Right atrium auricular region (tissue), 2 donors: ENCODE measurements at places on chromosomes 4 and X. TPM values are rescaled to one million over a fixed set of nuclear protein-coding genes. Genes with fewer than 3 reads are reported as not detected.

GRCh38 chrX:1589356-1590130 is 1.9 kb upstream of the AKAP17A start:
- no peak overlapping the region for H3K4me3 ChIP-seq
- peak; percentile 13 for DNase-seq
- no peaks in the 10 kb centered on the region for H3K4me1 ChIP-seq
- no peak overlapping the region for H3K27ac ChIP-seq

- H3K27me3 ChIP-seq, result no peaks in the 10 kb centered on the region
- H3K27ac ChIP-seq, result no peak overlapping the region
- no peak for DNase-seq
- H3K36me3 ChIP-seq, result no peaks in the 10 kb centered on the region
- no peak overlapping the region for H3K4me3 ChIP-seq
These were observed 28.1 kb downstream of the SLC16A2 start for GRCh38 chrX:74449322-74449936.

- no peaks in the 10 kb centered on the region for H3K4me1 ChIP-seq
- H3K27ac ChIP-seq, result peak overlapping the region; percentile 34
- H3K36me3 ChIP-seq, result no peaks in the 10 kb centered on the region
These were observed 68.3 kb upstream of the PGM2 start for GRCh38 chr4:37758226-37758625.

DNA sequence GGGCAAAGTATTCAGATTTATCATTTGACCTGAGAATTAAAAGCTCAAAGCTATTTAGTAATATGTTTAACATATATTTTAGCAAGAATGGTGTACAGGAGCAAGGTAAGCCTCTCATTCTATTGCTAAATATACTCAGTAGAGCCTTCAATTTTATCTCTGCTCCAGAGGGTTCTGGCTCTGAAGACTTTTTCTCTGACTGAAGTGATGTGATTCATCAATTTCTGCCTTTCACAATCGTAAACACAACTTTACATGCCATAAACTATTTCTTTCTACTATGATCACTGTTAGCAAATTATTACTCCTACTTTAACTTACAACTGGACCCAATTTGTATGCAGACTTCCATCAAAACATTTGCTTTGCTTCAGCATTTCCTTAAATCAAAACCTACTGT is 315.0 kb upstream of the NDST4 start:
- no peak for DNase-seq
- H3K27ac ChIP-seq, result no peak overlapping the region
- no peaks in the 10 kb centered on the region for H3K4me1 ChIP-seq
- no peaks in the 10 kb centered on the region for H3K27me3 ChIP-seq
- H3K36me3 ChIP-seq, result no peaks in the 10 kb centered on the region
- H3K4me3 ChIP-seq, result no peak overlapping the region

DNA sequence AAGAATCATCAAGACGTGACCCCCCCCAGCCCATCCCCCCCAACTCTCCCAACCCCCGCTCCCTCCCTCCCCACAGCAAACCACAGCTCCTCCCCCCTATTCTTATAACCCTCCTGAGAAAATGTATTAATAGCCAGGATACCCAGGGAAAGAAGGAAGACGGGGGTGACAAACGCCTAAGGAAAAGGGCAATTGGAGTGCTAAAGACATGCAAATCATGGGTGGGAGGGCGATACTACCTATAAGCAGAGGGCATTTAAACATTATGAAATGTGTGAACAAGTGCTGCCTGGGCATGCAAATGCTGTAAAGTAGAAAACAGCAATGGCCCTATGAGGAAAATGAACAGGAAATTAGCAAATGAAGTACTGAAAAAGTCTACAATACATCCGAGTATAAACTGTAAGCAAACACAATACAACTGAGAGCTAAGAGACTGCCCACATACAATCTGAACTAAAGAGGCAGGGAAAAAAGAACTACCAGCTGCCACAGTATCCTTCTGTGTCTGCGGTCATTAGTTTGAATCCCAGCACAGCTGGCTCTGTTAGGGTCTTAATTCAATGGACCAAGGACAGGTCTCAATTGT is 2.4 kb downstream of the CXXC4 start:
- no peaks in the 10 kb centered on the region for H3K27me3 ChIP-seq
- H3K4me1 ChIP-seq, result no peaks in the 10 kb centered on the region
- no peaks in the 10 kb centered on the region for H3K36me3 ChIP-seq
- peak overlapping the region; percentile 68 for H3K4me3 ChIP-seq
- no peak for DNase-seq

DNA sequence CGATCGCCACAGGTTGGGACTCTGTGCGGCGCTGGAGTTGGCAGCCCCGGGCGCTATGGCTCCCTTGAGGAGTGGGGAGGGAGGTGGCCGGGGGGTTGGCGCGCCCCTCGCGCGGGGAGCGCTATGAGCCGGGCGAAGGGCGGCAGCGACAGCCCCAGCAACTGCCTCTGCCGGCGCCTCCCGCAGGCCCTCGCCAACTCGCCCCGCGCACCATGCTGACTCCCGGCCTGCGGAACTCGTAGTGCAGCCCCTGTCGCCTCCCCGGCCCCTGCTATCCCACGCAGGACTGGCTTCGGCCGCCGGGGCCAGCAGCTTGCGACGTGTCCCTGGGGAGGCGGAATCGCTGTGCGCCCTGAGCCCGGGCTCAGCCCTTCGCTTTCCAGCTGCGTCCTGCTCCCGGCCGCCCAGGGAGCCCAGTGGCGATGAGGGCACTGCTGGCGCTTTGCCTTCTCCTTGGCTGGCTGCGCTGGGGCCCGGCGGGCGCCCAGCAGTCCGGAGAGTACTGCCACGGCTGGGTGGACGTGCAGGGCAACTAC is 415 bp downstream of the SHISA3 start:
- no peak for DNase-seq
- no peaks in the 10 kb centered on the region for H3K4me1 ChIP-seq
- H3K27me3 ChIP-seq, result peaks cover 6% of the 10 kb centered on the region

- H3K4me3 ChIP-seq, result no peak overlapping the region
- H3K36me3 ChIP-seq, result no peaks in the 10 kb centered on the region
- no peaks in the 10 kb centered on the region for H3K4me1 ChIP-seq
- no peak for DNase-seq
These were observed 154.6 kb downstream of the FMR1NB start for GRCh38 chrX:148135738-148136137.

DNA sequence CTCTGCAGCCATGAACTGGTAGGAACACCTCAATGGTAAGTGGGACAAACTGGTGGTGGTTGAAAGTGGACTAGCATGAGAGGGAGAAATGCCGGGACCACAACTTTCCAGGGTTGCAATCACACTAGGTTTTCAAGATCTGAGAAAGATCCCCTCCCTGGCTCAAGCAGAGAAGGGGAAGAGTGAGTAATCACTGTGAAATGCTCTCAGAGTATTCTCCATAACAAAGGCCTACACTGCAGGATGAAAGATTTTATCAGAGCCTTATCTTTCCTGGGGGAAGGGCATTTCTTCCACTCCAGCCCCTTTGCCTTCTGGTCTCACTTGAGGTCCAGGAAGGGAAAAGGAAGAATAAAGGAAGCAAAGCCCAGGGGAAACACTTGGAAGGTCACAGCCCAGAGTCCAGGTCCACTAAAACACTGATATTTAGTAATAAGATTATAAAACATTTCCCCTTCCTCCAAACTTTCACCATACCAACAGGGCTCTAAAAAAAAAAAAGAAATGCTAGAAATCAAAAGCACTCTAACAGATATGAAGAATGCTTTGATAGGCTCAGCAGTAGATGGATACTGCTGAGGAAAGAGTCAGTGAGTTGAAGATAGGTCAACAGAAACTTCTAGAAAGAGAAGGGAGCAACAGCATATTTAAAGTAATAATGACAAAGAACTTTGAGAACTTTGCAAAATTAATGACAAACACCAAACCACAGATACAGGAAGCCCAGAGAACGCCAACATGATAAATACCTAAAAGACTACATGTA is 95.9 kb downstream of the WDFY3 start:
- H3K27ac ChIP-seq, result no peak overlapping the region
- H3K4me1 ChIP-seq, result no peaks in the 10 kb centered on the region
- H3K27me3 ChIP-seq, result no peaks in the 10 kb centered on the region
- no peak for DNase-seq

DNA sequence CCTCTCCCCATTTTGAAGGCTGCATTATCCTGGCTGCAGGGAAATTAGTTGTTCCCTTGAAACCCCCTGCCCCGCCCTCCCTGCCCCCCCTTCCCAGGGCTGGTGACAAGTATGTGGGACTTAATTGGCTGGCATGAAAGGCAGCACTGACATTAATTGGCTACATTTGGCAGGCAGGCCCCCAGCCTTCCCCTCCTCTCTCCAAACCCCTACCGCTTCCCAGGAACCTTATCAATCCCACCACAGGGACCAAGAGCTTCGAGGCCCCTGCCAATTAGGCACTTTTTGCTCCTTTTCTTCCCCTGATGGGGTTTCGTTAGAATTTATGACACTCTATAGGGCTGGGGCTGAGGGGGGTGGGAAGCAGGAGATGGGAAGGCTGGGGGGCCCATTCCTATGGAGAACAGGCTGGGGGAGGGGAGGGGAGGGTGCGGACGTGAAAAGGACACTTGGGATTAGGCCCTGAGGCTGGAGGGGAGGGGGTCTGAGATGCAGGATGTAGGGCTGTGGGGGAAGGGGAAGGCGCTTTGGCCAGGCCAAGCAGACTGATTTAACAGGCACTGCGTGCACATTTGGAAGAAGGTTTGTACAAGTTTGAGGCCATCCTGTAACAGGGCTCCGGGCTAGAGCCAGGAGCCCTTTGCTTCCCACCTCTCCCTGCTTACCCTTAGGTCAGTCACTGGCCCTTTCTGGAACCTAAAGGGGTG is 52.2 kb downstream of the EFNB1 start:
- no peak overlapping the region for H3K27ac ChIP-seq
- H3K36me3 ChIP-seq, result no peaks in the 10 kb centered on the region
- H3K4me3 ChIP-seq, result no peak overlapping the region
- no peaks in the 10 kb centered on the region for H3K27me3 ChIP-seq
- no peak for DNase-seq
- H3K4me1 ChIP-seq, result no peaks in the 10 kb centered on the region

- H3K4me3 ChIP-seq, result no peak overlapping the region
- DNase-seq, result no peak
- H3K27ac ChIP-seq, result no peak overlapping the region
- H3K27me3 ChIP-seq, result no peaks in the 10 kb centered on the region
These were observed 11.3 kb downstream of the CETN2 start for GRCh38 chrX:152819266-152819665.

DNA sequence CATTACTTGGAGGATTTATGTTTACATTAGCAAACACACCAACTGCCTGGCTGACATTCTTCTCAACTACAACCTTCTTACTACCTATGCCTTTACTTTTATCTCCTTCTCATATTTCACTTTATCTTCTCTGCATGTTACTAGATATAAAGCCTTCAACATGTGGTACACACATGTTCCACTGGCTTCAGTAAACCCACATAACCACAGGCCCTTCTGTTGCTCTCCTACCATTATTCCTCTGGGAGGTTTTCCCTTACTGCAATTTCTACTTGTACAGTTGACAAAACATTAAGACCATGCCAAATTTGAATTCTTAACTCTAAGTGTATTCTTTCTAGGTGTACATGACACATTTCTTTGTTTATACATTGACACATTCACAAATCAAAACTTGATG is 133.1 kb downstream of the ARAP2 start:
- DNase-seq, result no peak
- no peaks in the 10 kb centered on the region for H3K4me1 ChIP-seq
- no peaks in the 10 kb centered on the region for H3K27me3 ChIP-seq
- H3K36me3 ChIP-seq, result no peaks in the 10 kb centered on the region
- no peak overlapping the region for H3K27ac ChIP-seq

CHRDL1 gene
- 13.3 TPM for total RNA-seq

HAUS3 gene
- total RNA-seq, result 4.1 TPM

CSAG2 gene
- total RNA-seq, result not detected

ZFX gene
- total RNA-seq, result 32.6 TPM

FAM9C gene
- not detected for total RNA-seq

FAM184B gene
- total RNA-seq, result not detected

PAK3 gene
- 0.85 TPM for total RNA-seq

VCX3B gene
- not detected for total RNA-seq
